Heart right ventricle (tissue), 16 donors: ENCODE measurements at places on chromosomes 3 and 15. TPM values are rescaled to one million over a fixed set of nuclear protein-coding genes. Genes with fewer than 3 reads are reported as not detected.

- DNase-seq, result no peak
Observed at GRCh38 chr3:124832782-124833709, 54.1 kb downstream of the ITGB5 start.

SERPINI2 gene
- total RNA-seq, result not detected

DNA sequence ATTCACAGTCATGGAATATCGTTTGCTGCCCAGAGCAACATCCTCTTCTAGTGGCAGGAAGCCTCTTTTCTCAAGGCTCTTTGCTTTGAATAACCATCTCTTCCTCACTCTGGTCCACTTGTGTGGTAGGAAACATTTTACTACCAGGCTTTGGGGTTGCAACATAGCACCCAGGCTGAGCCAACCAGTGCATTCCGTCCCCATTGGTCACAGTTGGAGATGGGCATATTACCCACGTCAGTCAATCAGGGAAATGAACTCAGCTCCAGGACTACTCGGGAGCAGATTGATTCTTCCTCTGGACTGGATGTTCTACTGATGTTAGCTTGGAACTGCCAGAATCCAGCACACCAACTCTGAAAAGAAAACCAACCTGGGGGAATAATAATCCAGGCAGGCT, 4.2 kb upstream of the PEX5L start:
- DNase-seq, result no peak

- DNase-seq, result no peak
Observed at GRCh38 chr15:87986776-87987175, 269.8 kb downstream of the NTRK3 start.

GRCh38 chr3:48623851-48624547, 2.4 kb upstream of the TMEM89 start:
- no peak for DNase-seq

DNA sequence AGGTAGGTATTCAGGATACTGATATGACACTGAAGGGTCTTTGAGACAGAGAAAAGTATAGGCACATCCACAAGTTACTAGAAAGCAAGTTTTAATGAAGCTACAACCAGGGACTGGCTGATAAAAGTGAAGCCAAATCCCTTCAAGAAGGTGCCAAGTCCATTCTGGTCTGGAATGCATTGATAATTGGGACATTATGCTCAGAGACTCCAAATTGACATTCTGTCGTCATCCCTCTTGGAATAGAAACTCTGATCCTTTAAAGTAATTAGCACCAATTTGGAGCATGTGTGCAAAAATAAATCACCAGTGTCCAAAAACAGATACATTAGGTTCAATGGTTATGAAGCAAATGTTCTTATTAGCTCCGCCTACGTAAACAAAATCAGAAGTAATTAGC, 47.3 kb upstream of the BCL6 start:
- DNase-seq, result no peak

DNA sequence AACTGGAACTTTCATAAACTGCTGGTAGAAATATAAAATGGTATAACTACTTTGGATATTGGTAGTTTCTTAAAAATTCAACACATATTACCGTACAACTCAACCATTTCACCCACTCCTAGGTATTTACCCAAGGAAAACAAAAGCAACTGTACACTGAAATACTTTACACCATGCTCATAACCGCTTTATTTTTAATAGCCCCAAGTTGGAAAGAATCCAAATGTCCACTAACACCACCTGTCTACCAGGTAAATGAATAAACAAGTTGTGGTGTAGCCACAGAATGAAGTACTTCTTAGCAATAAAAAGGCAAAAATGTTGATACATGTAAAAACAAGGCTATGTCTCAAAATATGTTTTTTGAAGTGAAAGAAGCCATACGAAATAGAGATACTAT, 215.9 kb upstream of the PEX5L start:
- no peak for DNase-seq

CLDND1 gene
- 72.0 TPM for total RNA-seq

- DNase-seq, result peak; percentile 36
Observed at GRCh38 chr3:43366885-43367284, 80.5 kb downstream of the SNRK start.

GRCh38 chr3:148077965-148078364, 619.7 kb upstream of the AGTR1 start:
- no peak for DNase-seq

DNA sequence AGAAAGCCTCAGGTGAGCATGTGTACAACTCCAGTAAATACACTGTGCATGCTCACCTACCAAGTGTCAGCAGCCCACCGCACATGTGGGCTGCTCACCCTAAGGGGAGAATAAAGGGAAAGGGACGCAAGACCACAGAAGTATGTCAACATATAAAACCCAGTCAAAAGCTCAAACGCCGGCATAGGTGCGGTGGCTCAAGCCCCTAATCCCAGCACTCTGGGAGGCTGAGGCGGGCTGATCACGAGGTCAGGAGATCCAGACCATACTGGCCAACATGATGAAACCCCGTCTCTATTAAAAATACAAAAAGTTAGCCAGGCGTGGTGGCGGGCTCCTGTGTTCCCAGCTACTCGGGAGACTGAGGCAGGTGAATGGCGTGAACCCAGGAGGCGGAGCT, 732.1 kb downstream of the ZPLD1 start:
- no peak for DNase-seq

- no peak for DNase-seq
Observed at GRCh38 chr15:52716536-52716935, 37.3 kb upstream of the ATOSA start.

DNAH1 gene
- total RNA-seq, result 3.7 TPM

GRCh38 chr3:177563792-177564191, 366.5 kb upstream of the TBL1XR1 start:
- DNase-seq, result no peak

CHD2 gene
- 57.6 TPM for total RNA-seq

- DNase-seq, result peak; percentile 46
Observed at GRCh38 chr15:79007066-79007465, 62.2 kb upstream of the CTSH start.

DNA sequence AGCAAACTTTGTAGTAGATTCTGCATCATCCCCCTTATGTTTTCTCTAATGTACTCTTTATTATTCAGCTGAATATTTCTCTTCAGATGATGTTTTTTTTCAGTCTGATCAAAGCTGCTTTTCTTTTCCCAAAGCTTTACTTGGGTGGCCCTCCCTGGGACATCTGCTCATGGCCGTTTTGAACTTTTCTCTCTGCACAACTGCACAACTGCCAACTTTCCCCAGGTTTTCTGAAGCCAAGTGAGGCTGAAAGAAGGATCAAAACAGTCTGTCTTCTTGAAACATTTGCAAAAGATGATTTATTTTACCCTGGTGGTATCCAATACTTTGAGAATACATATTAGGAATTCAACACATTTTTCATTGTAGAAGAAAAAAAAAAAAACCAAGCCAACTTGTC, 43.0 kb downstream of the GASK1A start:
- DNase-seq, result no peak
